ENCODE measurements at places on chromosomes 7 and 10. TPM values are rescaled to one million over a fixed set of nuclear protein-coding genes. Genes with fewer than 3 reads are reported as not detected.

GRCh38 chr7:37993060-37993501 is 72.6 kb downstream of the EPDR1 start:
- DNase-seq, result no peak

DNA sequence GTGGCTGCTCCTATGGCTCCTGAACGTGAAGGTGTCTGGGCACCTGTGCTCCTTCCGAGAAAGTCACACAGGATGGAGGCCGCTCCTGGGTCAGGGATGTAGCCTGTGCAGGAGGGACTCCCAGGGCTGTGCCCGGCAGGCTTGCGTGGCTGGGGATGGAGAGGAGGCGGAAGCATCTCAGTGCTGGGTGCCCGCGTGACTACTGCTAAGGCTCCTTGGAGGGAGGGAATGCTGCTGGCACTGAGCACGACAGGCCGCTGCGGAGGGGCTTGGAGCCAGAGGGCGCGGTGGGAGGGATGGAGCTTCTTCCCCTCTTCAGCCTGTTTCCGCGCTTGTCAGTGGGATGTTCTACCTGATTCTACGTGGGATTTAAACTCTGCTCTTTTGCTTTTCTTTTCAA is 35.0 kb downstream of the ADCY1 start:
- DNase-seq, result no peak

DNA sequence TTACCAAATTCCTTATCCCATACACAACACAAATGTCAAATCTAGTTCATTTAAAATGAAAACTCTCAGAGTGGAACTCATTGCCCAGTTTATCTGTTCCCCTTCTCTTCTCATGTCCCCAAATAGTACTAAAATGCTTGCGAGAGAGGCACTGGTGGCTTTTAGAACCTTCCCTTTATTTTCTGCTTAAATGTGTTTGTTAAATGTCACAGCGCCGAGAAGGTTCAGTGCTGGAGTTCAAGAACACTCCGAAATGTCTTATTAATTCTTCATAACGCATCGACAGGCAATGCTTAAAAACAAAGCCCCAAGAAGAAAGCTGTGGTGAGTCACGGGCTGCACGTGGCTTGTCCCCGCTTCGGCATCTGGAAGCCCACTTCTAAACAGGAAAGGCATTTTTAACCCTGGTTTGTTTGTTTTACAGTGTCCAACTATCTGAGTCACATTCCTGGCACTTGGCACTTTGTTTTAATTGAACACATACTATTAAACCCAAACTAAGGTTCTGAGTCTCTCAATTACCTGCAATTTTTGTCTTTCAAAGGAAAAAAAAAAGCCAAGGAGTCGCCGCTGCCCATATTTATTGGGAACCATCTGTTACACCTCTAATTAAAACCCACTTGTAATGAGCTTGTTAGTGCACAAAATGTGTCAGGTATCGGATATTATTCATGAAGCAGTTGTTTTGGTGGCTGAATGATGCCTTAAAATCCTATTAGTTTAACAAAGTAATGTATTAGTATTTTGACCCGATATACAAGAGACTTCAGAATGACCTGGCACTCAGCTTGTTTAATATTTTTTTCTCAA is 49.9 kb upstream of the MGMT start:
- DNase-seq, result no peak

- no peak for DNase-seq
Observed at GRCh38 chr10:33921970-33922605, 587.6 kb upstream of the NRP1 start.

DNA sequence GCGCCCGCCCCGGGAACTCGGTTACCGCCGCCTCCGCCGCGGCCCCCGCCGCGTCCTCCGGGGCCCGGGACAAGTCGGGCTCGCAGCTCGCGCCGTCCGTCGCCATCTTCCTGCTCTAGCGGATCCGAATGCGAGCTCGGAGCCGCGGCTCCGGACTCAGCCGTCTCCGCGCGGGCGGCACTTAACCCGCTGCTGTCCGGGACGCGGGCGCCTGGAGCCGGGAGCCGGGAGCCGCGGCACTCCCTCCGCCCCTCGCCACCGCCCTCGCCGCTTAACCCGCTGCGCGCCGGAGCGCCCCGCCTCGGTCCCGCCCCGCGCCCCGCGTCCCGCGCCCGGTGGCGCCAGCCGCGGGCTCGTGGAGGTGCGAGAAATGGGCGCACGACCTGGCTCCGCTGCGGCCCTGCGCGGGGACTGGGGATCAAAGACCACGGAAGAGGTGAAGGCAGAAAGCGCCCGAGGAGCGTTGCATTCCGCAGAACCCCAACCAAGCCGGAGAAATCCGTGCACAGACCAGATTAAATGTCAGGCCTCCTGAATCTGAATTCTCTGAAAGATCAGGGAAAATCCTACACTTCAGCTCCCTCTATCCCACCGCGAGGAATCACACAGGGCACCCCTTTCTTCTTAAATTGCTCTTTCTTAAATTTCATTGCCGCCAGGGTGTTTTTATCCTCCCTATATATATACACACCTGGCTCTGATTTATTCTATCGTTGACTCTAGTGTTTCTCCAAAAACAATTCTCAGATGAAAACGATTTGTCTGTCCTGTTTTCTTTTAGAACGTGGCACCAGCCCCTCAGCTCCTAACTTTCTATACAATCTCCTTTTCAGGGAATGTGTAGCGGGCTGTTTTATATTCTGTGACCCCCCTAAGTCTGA is at the start of gene CTTNBP2:
TSS of gene CTTNBP2 (minus strand) at position 132 of the 881 bp plus-strand sequence. CDS start at position 106, 26 bp downstream.
- DNase-seq, result peak; percentile 70

DNA sequence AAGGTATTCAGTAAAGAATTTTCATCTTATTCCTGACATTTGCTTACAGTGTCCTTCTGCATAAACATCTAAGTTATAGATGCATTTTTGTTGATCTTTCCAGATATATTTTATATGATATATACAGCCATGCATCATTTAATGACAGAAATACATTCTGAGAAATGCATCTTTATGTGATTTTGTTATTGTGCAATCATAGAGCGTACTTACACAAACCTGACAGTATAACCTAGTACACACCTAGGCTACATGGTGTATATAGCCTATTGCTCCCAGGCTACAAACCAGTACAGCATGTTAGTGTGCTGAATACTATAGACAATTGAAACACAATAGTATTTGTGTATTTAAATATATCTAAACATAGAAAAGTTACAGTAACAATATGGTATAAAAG is 642.0 kb downstream of the XPNPEP1 start:
- no peak for DNase-seq

DNA sequence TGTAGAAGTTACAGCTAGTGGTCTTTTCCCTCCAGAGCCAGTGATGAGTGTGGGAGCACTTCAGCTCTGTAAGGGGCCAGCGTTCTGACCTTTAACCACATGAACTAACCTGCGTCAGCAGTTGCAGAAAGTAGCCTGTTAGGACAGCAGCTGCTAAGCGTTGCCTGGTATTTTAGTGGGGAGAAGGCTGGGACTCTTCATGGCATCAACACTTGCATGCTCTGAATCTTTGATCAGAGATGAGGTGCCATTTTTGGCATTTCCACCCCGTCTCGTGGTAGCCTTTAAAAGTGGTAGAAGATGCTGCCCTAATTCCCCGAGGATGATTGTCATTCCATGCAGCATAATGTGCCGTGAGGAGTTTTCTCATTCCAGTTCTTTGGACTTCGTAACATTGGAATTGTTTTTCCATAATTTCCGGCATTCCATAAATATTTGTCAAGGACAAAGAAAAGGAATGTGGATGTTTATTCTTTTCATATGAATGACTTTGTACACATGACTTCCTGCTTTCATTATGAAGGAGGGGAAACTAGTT is 92.2 kb downstream of the AVL9 start:
- DNase-seq, result peak; percentile 97

GRCh38 chr10:77592946-77593636 is 44.5 kb downstream of the KCNMA1 start:
- DNase-seq, result peak; percentile 59

DNA sequence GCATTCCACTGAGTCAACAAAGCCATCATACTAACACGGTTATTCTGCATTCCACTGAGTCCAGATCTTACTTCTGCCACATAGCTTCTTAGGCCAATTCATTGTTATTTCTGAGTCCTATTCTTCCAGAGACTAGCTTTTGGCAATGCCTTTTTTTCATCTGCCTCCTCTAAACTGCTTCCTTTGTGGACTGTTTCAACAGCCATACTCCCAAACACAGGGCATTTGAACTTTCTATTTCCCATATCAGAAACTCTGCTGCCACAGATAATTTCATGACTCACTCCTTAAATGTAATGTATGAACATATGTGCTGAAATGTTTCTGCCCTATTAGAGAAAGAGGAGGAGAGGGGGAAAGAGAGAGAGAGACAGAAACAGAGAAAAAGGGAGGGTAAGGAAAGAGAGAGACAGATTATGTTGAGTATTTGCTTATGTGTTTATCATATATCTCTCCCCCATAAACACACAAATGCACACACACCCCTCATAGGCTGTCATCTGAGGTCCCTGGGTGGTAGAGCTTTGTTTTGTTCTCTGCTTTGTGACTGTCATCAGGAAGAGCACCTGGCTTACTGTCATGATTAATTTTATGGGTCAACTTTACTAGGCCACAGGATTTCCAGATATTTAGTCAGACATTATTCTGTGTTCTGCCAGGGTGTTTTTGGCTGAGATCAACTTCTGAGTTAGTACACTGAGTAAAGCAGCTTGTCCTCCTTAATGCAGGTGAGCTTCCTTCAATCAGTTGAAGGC is 308.0 kb upstream of the KCND2 start:
- DNase-seq, result peak; percentile 96

Gene HMX2
- total RNA-seq, result not detected

Gene AKR1B15
- total RNA-seq, result 1.8 TPM

Gene COL13A1
- total RNA-seq, result 17.3 TPM

Gene NPC1L1
- not detected for total RNA-seq

Gene ABCC2
- 0.05 TPM for total RNA-seq
